Stimulated activated CD4-positive, alpha-beta T cell treated with anti-CD3 and anti-CD28 coated beads, Interleukin-4, amount 100 ng/mL, for 4 hours (primary cell): ENCODE measurements at places on chromosomes 1 and 21.

DNA sequence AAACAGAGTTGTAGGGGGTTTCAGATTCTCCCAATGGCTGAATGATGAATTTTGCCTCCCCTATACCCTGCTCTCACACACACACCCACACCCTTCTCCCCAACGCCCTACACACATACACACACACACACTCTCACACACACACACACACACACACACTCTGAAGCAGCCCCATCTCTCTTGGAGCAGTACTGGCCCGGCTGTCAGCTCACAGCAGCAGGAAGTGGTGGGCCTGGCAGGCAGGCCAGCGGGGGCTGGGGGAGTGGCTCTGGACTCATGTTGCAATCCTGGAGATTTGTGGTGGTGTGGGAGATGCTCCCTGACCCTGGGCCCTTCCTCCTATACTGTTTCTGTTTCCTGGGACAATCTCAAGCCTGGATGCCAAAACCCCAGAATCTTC, 2.2 kb downstream of the IKBKE start:
- peak; percentile 38 for DNase-seq

DNA sequence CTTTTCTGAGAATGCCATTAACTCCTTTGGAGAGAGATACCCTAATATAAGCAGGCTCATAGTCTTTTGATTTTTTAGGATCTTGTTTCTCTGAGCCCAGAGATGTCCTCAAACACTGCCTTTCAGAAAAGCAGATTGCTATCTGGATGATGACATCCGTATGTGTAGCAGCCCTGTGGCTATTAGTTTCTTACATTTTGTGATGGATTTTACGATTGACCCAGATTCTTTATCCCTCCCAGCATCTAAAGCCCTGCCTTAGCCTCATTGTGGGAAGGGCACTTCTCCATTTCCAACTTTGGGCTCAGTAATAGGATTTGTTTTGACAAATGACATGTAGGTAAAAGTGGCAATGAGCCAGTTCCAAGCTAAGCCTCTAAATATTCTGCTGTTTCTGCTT, 300.3 kb downstream of the TTLL7 start:
- no peak for DNase-seq

- no peak for DNase-seq
Measured at GRCh38 chr1:168613691-168614231, 37.4 kb downstream of the XCL1 start.

DNA sequence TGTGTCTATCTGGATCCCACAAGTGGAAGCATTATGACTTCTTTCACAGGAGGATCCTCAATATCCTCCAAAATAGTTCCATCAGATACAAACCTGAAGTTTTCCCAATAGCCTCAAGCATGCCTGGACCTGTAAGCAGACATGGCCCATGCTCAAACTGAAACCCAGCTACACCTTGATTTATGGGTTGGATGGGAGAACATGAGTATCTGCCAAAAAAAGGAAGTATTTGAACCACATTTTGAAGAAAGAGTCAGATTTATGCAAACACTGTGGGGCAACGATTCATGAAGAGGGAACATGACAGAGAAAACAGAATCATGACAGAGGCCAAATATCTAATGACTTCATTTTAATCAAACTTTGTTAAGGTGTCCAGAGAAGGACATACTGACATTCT, 351.0 kb upstream of the NFIA start:
- no peak for DNase-seq

DNA sequence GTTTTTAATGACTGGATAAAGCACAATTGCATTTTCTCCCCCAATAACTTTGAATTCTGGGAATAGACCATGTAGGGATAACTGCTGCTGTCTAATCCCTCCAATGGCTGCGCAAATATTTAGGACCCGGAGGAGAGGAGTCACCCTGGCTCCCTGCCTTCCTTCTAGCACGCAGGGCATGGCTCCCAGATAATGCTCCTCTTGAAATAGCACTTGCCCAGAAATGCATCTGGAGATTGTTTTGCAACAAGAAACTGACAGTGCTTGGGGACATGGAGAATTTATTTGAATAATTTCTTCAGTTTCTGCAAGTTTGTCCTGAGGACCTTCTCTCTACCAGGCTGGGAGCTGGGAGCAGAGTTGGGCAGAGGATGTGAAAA, 83.5 kb downstream of the MAN1C1 start:
- DNase-seq = no peak

GRCh38 chr1:74463333-74463988, 49.0 kb downstream of the LRRC53 start:
- no peak for DNase-seq

- DNase-seq = no peak
Measured at GRCh38 chr1:102879439-102879993, 228.8 kb downstream of the COL11A1 start.

DNA sequence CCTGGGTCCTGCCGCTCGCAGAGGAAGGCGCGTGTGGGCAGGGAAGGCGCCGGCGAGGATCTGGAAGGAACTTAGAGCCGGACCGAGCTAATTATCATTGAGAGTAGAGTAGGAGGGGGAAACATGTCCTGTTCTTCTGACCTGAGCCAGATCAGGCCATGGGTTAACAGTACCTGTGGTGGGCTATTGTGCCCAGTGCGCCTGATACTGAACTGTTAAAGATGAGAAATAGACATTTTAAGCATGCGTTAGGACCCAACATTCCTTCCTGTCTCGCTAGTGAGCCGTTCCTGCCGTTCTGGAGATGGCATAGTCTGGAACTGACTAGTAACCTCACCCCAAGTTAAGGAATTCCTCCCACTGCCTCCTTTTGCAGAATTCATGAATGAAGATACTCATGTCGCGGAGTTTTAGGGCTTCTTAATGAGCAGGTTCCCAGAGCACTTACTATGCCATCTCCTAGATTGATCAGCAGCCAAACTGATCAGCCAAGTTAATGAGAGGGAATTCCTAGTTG, 870 bp downstream of the STRIP1 start:
- DNase-seq = no peak

- DNase-seq = no peak
Measured at GRCh38 chr1:24203404-24203803, 16.3 kb upstream of the IFNLR1 start.

GRCh38 chr1:33719771-33720670, 143.9 kb upstream of the HMGB4 start:
- no peak for DNase-seq

DNA sequence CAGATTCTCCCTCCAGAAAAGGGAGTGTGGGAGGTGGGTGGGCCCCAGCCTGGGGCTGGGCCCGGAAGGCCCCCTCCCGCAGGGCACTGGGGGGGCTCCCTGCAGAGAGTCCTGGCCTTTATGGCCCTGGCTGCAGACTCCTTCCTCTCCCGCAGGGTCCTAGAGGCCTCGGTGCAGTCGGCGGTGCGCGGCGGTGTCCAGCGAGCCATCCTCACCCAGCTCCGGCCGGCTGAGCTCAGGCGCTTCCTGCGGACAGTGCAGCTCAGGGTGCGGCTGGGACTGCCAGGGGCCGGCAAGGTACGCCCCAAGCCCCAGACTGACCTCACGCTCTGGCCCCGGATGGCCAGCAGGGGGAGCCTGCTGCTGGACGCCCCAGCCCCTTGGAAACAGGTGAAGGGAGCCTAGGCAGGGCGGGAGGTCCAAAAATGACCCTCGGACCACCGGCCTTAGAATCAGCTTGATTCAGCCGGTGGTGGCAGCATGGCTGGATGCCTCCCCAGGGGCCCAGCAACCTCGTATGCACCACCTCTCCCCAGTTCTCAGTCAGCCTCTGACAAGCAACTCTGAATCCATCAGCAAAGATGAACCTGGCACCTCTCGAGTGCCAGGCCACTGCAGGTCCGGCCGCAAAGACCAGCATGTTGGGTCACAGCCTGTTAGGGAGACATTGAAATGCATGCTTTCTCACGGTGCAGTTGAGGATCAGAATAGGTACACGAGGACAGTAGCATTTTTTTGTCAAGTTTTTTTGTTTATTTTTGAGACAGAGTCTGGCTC, 20.6 kb downstream of the MTHFR start:
- DNase-seq = peak; percentile 46

- no peak for DNase-seq
Measured at GRCh38 chr21:33370305-33370704, 32.9 kb upstream of the IFNGR2 start.

DNA sequence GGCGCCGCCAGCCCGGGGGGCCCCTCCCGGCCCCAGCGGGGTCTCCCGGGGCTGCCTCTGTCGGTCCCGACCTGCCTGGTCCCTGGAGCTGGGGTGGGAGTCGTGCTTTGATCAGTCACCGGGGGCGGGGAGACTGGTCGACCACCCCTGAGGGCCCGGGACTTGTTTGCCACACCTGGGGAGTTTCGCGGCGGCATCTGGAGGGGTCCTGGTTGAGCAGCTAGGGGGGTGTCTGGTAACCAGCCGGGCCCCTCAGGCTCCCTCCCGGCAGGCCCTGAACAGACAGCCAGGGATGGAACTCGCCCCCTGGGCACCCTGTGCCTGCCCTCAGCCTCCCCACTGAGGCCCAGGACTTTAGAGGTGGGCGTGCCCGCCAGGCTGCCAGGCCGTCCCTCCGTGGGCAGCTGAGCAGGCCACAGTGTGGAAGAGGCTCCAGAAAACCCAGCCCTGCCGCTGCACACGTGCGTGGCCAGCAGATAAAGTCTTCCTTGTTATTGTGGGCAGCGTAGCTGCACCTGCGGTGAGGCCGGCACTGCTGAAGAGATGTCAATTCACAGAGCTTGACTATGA, 13.3 kb upstream of the SAMD11 start:
- DNase-seq = no peak

GRCh38 chr1:54585181-54586066, 37.4 kb downstream of the ACOT11 start:
- DNase-seq = no peak

DNA sequence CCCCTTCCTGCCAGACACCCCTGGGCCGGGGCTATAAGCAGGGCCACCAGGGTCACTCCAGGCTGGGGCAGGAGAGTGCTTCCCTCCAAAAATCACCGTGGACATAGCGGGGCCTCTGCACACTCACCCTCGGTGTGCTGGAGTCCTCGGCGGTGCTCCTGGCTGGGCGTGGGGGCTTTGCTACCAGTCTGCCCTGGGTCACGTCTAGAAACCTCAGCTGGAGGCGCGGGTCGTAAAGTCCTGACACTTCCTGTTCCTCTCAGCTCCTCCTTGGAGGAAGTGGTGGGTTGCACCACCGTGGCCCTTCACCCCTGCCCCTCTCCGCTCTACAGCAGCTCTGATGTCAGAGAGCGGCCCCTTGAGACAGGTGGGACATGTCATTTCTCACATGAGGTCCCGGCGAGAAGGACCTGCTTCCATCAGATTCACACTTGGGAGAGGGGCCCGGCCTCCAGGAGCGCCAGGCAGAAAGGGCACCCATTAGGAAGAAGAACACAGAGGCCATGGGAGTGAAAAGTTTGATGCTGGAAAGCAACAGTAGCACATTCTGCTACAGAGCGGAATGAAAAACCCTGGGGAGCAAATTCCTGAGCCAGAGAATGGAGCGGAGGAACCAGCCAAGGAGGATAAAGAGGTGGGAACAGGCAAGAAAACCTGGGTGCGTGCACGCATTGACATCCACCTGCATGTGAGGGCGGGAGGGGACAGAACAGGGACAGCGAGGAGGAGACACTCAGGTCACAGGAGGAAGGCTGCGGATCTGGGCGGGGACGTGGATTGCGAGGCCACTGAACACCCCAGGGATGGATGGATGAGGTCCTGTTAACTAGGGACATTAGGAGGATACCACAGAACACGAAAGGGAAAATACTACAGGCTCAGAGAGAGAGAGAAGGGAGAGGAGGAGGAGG, at the start of gene ITGB2:
ITGB2 (minus strand) TSS at position 206 of the 911 bp plus-strand sequence. CDS start 10,117 bp downstream, outside the sequence.
- peak; percentile 62 for DNase-seq

- DNase-seq = no peak
Measured at GRCh38 chr1:110475362-110476027, 24.5 kb downstream of the PROK1 start.

DNA sequence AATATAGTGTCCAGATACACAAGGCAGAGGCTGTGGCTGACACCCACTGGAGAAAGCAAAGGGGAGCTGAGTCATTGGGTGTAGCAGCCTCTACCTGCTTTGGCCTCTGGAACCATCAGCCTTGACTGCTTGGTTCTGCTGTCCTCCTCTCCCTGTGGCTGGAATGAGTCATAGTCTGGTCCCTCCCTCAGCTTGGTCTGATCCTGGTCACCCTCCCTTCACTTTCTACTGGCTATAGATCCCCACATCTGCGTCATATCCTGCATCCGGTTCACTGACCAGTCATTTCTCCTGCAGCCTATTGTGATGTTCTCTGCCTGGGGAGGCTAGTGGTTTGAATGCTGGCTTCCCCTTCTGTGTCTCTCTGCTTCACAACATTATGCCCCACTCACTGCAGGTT, 372.8 kb upstream of the DAB1 start:
- no peak for DNase-seq

DNA sequence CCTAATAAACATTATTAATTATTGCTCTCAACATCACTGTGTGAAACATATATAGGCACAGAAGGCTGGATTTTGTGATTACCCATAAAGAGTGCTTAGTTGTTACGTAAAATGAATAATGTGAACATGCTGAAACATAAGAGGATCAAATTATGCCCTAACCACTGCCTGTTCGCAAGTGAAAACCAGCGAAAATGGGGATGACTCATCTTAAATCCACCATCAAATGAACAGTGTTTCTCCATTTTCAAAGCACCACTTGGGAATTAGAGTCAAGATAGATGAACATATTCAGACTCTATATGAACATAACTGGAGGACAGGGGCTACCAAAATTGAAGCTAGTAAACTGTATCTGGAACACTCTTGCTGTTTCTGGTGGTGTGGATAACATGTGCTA, 386.2 kb downstream of the HHIPL2 start:
- DNase-seq = no peak

DNA sequence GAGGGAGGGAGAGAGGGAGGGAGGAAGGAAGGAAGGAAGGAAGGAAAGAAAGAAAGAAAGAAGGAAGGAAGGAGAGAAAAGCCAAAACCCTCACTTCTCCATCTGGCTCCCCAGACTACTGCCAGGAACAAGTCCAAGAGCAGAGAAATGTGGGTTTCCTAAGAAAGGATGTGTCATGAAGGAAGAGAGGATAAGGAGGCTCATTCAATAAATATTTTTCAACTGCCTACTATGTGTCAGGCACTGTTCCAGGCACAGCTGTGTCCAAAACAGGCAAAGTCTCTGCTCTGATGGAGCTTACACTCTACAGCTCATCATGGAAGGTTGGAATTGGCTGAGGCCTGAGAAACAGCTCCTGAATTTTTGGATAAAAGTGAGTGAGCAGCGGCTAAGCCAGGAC, 42.6 kb upstream of the ATP2B4 start:
- no peak for DNase-seq
